ENCODE measurements at places on chromosomes 12 and 14.

DNA sequence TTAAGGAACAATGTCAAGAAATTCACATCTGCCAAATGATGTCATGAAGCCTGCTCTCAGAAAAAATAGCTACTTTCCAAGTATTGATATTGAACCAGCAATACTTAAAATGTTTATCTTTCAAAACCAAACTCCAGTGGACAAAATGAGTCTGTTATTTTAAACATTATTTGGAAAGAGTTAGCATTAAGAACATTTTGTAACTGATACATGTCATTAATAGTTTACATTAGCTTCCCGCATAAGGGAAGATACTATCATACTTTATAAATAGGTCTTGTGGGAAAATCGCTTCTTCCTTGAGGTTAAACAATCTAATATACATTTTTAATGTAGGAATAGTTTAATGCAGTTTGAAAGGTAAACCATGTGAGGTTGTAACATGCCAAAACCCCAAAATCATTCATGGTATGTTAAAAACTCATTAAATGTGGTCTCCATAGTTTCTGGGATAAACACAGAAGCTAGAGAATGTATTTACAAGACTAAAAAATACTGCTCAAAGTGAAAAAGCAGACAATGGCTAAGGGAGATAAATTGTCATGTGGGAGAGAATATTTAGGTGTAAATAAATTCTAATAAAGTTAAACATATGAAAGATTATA lies 73.4 kb upstream of the ATP2B1 start:
- DNase-seq = no peak

- DNase-seq = no peak
These were observed 38.1 kb upstream of the CAPRIN2 start for GRCh38 chr12:30792648-30793499.

DNA sequence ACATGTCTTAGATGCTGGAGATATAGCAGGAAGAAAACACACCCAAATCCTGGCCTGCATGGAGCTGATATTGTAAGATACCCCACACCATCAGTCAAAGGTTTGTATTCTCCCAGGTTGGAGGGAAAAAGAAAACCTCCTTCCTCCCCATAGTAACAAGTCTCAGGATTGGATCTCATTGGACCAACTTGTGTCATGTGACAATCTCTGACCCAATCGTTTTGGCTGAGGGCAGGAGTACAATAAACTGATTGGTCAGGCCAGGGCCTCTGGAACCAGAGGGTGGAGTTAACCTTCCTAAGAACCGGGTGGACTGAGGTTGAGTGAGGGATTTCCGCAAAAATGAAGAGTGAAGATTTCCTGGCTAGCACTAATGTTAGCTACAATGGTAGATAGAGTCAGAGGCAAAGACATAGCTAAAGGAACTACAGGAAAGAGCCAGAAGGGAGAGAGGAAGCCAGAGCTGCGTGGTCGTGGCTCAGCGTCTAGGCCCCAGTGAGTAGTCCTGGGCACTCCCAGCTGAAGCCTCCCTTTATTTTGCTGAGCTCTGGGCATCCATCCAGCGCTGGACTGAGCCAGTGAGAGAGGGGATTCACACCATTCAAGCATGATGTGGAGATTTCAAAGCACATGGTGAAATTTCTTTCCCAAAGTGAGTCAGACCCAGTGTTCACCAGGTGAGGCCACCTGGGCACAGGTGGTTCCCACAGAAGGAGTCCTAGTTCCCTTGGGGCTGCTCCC lies 219.9 kb downstream of the AACS start:
- DNase-seq = no peak

DNA sequence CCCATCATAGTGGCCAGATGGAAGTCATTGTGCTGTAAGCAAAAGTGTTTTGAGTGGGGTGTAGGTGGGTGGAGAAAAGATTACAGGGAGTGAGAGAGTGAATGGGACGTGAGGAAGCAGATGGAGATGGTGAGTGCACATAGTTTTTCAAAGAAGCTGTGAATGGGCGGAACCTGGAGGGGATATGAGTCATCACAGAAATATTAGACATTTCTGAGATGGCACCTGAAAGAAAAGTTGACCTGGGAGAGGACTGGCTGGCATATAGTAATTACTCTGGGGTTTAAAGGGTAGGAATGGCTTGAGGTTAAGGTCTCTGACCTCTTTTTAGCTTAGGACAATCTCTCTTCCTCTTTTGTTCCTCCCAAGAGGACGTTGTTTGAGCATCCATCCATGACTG lies 50.5 kb downstream of the ANO4 start:
- DNase-seq = no peak

DNA sequence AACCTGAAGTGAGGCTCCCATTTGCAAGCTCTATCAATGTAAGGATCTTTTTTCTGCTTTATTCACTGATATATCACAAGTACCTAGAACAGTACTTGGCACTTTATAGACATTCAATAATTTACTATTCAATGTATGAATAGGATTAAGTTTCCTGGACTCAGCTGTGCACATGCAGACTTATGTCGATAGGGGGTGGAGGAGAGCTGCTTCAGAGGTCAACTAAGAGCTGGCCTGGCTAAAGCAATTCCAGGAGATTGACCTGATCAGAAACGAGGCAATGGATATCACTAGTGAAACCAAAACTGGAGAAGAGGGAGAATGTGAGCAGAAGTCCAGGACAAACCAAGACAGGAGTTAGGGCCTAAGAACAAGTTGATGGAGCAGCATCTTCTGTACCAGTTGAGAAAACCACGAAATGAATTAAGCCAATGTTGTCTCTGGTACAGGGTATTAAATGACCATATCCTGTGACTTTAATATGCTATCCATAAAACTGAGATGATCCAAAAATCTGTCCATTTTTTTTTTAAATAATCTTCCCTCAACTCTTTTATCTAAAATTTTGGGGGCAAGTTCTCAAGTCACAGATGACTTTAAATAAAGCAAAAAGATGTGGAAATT lies 169.2 kb downstream of the PIK3C2G start:
- DNase-seq = no peak

DNA sequence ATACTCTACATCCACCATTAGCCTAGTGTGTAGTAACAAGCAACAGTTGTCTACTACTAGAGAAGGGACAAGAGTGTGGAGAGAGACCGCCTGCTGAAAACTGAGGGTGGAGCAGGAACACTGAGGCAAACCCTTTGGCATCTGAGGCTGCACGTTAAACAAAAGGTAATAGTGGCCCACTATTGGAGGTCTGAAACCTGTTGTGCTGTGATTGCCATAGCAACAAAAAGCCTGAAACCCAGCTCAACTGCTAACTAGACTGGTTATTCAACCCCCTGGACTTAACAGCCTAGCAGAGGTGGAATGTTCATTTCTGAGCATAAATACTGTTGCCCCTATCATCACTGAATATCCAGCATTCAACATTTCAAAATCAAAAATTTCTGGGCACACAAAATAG lies 43.0 kb downstream of the PPP4R4 start:
- DNase-seq = no peak

GRCh38 chr12:4587108-4587507 lies 25.1 kb downstream of the DYRK4 start:
- no peak for DNase-seq

GRCh38 chr14:70896981-70897380 lies 10.3 kb upstream of the PCNX1 start:
- no peak for DNase-seq

DNA sequence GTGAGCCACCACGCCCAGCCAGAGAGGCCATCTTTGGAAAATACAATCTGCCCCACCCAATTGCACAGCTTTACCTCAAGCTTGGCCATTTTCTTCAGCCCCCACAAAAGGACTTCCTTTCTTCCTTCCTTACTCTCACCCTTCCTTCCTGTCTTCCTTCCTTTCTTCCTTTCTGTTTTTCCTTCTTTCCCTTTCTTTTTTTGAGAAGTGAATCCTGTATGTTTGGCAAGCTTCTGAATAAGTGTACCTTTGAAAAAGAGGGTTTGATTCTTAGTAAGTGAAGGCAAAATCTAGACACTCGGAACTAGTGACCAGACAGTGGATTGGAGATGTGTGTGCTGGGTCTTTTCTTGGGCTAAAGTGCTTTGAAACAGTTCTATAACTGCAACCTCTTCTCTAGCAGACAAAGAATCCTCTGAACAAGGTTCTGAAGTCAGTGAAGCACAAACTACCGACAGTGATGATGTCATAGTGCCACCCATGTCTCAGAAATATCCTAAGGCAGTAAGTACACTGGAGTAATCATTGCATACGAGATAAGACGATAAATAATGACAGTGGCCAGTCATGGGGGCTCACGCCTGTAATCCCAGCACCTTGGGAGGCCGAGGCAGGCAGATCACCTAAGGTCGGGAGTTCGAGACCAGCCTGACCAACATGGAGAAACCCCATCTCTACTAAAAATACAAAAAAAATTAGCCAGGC lies 49.5 kb downstream of the SUPT16H start:
- DNase-seq = no peak

DNA sequence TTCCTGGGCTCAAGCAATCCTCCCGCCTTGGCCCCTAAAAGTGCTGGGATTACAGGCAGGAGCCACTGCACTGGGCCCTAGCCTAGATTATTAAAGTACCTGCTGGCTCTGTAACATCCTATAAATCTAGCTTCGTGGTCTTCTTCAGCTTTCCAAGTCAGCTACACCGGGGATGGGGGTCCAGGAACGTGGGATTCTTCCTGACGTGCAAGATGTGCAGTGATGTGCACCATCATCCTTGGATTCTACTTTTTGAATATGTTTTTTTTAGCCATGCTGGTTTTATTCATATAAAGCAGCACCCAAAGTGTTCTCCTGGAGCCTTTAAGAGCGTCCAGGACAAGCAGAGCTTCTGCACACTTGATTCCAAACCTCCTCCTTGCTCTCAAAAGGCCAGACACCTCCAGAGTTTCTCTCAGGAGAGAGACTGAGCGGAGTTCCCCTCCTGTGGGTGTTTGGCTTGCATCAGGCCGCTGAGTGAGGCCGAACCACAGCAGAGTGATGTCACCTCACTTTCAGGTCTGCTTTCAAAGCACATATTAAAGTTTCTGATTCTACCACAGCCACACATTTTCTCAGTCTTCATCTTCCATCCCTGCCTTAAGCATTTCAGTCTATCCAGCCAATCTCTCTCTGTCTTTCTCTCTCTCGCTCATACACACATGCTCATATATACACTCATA lies 33.4 kb downstream of the VCPKMT start:
- DNase-seq = no peak

GRCh38 chr14:74667758-74668157 lies 45.1 kb downstream of the AREL1 start:
- DNase-seq = no peak

GRCh38 chr14:78834766-78835451 lies 664.7 kb downstream of the NRXN3 start:
- no peak for DNase-seq

DNA sequence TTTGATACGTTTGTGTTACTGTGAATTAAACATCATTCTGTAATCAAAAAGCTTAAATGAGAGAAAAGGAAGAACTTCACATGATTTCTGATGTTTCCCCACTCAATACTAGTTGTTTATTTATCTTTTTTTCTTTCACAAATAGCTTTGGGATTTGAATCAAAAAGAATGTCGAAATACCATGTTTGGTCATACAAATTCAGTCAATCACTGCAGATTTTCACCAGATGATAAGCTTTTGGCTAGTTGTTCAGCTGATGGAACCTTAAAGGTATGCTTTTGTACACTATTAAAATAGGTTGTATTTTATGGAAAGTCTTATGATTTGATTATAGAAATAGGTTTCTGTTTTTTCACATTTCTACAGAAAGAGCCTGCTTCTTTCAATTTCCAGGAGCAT lies 41.5 kb downstream of the APAF1 start:
- no peak for DNase-seq

GRCh38 chr12:6363330-6364043 lies 11.9 kb downstream of the SCNN1A start:
- DNase-seq = no peak

DNA sequence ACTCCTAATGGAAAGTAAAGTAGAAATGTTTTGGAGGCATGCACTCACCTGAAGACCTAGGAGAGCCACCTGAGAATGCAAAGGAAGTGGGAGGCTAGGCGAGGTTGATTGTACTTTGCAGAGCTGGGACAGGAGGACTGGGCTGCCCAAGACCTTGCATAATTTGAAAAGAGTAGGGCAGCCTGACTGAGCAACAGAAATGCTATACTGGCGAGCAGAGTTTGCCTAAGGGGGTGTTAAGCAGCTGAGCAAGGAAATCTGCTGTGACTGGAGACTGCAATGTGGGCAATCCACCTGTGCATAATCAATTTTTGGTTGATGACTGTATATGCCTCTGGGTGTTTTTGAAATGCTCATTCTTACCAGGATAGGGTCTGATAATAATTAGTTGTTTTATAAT lies 834.1 kb downstream of the TRHDE start:
- no peak for DNase-seq

DNA sequence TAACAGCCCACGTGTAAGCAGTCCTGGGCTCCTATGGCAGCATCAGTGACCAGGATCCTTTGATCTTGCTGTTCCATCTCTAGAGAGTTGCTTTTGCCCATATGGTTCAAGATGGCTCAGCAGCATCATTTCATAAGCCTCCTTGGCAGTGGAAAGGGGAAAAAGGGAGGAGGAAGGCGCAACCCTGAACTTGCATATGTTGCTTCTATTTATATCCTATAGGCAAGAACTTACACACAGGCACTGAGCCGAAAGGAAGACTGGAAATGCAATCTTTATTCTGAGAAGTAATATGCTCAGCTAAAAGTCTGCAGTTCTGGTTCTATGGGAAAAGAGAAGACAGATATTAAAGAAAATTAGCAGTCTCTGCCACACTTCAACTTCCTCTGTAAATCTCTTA lies 167.7 kb upstream of the PLXNC1 start:
- no peak for DNase-seq

DNA sequence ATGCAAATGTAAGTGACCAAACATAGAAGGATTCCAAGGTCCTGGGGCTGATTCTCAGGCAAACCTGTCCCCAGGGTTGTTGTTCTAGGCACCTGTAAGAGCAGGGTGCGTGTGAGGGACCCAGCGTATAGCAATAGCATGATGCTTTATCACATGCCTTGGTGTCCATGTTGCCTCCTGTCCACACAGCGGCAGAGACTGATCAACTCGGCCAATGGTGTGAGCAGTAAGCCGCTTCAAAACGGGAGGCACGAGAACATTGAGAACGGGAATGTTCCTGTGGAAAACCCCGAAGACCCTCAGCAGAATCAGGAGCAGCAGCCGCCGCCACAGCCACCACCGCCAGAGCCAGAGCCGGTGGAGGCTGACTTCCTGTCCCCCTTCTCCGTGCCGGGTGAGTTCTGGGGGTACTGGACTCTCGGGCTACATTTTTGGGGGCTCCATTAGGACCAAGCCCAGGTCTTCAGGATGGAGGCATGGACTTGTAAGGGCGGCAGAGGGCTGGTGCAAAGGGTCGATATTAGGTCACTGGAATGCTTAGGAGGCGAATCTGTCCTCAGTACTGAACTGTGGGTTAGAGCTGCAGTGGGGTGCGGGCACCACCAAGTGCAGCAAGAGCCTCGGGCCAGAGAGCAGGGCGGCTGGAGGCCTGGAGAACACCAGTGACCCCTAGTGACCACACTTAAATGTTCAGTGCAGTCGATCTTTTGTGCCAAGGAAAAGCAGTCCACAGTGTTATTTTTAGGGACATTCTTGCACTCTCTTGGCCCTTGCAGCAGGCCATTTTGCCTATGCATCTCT lies 57.2 kb upstream of the RIN3 start:
- DNase-seq = no peak

DNA sequence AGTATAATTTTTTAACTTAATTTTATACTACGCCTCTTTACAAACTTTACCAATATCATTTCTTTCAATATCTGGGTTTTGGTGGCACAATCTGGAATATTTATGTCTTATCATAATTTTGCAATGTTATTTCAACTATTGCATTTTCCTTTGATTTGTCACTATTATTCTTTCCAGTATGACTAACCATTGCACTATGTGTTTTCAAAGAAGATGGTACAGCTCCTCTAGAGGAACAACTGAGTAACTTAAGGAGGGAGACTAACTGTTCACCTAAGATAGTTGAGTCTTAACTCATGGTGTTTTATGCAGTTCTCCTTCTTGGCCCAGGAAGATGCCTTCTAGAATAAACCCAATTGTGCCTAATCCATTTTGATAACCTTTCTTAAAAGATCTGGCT lies 60.5 kb upstream of the KIF21A start:
- DNase-seq = no peak

Measured in esophagus squamous epithelium (tissue), 5 donors.